Activated CD4-positive, alpha-beta memory T cell treated with anti-CD3 and anti-CD28 coated beads, Interleukin-2, amount 10 ng/mL, durations not matched to agents 7 days and 5 days (primary cell): ENCODE measurements at places on chromosomes 13 and 19. TPM values are rescaled to one million over a fixed set of nuclear protein-coding genes. Genes with fewer than 3 reads are reported as not detected.

The SIGLEC9 gene
- total RNA-seq: 1.1 TPM

The ZNF20 gene
- total RNA-seq: 5.8 TPM

The COMP gene
- not detected for total RNA-seq

The VAV1 gene
- 107 TPM for total RNA-seq

The LGALS4 gene
- 0.93 TPM for total RNA-seq

The CRX gene
- total RNA-seq: not detected

The KLK6 gene
- not detected for total RNA-seq

The CELF5 gene
- total RNA-seq: 0.43 TPM

The IZUMO4 gene
- total RNA-seq: 10.3 TPM

The CEACAM16 gene
- not detected for total RNA-seq

The SOX1 gene
- total RNA-seq: not detected

The PPFIA3 gene
- total RNA-seq: 2.6 TPM

The SIX5 gene
- total RNA-seq: 1.7 TPM

The AKAP11 gene
- total RNA-seq: 34.0 TPM

The TRAPPC5 gene
- total RNA-seq: 92.5 TPM

The SIRT6 gene
- 37.7 TPM for total RNA-seq

The PHLDB3 gene
- 15.2 TPM for total RNA-seq

The MEF2B gene
- total RNA-seq: 5.4 TPM
